ENCODE measurements at places on chromosomes 2 and 18.

- DNase-seq: no peak
These were observed 43.0 kb downstream of the STAT1 start for GRCh38 chr2:190970873-190971506.

DNA sequence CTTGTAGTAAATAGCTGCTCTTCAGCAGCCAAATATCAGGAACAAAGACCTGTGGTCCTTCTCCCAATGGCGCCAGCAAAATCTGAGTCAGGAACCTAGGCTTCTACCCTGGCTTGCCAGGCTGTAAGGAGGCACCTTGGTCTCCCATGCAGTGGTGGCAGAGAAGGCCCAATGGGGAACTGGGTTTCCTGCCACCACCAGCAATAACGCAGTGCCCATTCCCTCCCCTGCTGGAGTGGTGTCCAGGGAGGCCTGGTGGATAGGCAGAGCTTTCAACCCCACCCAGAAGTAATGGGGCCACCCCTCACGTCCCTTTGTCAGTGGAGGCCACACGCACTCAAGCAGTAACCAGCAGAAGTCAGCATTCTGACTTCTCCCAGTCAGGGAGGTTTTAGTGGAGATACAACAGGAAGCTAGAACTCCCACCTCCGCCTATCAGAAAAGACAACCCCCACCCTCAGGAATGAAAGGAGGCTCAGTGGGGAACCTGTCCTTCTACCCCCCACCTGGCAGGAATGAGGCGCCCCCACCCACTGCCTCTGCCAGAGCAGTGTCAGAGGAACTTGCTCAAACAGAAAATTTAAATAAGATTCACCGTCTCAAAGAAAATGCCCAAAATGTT lies 132.4 kb downstream of the COPS8 start:
- no peak for DNase-seq

- no peak for DNase-seq
These were observed 90.6 kb upstream of the RAB6C start for GRCh38 chr2:129888896-129889295.

- no peak for DNase-seq
These were observed 45.0 kb downstream of the FAP start for GRCh38 chr2:162198239-162198638.

DNA sequence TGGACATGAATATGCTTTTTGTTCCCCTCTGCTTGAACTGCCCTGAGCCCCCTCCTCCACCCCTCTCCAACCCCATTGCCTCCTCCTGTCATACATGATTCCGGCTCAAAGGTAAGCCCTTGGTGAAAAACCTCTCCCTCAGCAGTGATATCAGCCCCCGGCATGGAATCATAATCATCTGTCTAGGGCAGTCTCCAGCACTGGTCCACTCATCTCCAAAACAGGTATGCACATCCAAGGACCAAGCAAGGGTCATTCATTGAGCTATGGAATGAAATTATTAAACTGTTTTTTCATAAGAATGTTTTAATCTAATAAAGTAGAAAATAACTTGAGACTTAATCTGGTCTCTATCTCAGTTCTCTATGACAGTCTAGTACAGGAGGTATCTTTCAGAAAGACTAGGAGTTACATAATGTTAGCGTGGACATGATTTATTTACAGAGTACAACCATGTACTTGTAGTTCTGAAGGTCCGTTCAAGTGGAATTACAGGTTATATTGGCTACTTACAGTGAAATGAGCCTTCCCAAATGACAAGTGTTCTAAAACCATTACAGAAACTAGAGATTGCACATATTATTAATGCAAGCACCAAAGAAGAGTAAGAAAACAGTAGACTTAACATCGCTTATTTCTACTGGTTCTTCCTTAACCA lies 75.2 kb downstream of the ACVR1 start:
- no peak for DNase-seq

GRCh38 chr2:85734015-85734414 lies 19.8 kb upstream of the ATOH8 start:
- no peak for DNase-seq

- no peak for DNase-seq
These were observed 229.2 kb downstream of the MYT1L start for GRCh38 chr2:2101924-2102323.

- no peak for DNase-seq
These were observed 50.6 kb downstream of the TTC21B start for GRCh38 chr2:165902934-165903333.

DNA sequence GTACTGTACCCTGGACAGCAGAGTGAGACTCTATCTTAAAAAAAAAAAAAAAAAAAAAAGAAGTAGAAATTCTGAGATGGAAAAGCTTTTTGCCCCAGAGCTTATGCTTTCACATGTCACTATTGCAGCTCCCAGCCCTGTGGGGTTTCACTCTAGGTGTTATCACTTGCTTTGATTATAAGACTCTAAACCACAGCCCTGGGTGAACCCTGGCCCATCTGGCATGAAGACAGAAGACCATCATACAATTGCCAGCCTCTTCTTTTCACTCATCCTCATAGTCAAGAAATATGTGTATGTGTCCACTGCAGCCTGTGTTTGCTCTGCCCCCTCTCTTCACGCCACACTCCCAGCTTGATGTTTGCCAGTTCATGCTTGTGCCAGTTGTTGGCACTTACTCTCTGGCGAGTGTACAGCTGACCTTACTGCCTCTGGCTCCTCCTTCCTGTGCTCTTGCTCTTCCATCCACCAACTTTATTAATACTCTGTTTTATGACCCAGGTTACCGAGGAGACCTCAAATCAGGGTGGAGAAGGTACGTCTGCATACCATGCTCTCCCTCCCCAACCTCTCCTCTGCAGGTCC lies 136.7 kb upstream of the NCK2 start:
- DNase-seq: no peak

DNA sequence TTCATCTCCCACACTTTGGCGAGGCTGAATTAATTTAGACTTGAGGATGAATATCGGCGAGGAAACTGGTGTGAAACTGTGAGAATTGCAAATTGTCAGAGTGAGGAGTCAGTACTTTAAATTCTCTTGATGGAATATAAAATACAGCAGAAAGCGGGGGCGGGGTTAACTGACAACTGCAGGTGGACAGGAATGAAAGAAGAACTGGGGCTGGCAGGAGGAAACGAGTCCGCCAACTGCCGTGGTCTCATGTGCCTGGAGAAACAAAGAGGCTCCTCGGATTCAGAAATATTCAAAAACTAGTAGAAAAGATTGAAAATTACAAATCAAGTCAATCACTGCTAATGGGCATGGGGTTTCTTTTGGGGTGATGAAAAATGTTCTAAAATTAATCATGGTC lies 44.3 kb downstream of the MOGAT1 start:
- DNase-seq: no peak

- no peak for DNase-seq
These were observed 142.2 kb downstream of the SATB2 start for GRCh38 chr2:199315299-199316179.

DNA sequence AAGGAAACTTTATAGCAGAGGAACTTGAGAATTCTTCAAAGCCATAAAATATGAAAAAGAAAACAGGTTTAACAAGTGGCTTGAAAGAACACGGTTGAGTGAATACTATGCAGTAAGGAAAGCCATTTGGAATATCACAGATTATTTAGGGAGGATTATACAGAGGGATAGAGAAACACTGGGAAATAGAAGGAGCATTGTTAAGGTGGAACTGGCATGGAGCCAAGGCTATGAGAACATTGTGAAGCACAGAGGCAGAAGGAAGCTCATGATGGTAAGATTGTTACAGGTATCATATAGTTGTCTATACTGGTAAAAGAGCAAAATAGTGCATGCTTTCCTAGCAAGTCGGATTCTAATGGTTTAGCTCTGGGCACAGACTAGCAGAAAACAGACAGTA lies 87.1 kb downstream of the SS18 start:
- no peak for DNase-seq

GRCh38 chr2:205290299-205290698 lies 392.0 kb upstream of the NRP2 start:
- no peak for DNase-seq

DNA sequence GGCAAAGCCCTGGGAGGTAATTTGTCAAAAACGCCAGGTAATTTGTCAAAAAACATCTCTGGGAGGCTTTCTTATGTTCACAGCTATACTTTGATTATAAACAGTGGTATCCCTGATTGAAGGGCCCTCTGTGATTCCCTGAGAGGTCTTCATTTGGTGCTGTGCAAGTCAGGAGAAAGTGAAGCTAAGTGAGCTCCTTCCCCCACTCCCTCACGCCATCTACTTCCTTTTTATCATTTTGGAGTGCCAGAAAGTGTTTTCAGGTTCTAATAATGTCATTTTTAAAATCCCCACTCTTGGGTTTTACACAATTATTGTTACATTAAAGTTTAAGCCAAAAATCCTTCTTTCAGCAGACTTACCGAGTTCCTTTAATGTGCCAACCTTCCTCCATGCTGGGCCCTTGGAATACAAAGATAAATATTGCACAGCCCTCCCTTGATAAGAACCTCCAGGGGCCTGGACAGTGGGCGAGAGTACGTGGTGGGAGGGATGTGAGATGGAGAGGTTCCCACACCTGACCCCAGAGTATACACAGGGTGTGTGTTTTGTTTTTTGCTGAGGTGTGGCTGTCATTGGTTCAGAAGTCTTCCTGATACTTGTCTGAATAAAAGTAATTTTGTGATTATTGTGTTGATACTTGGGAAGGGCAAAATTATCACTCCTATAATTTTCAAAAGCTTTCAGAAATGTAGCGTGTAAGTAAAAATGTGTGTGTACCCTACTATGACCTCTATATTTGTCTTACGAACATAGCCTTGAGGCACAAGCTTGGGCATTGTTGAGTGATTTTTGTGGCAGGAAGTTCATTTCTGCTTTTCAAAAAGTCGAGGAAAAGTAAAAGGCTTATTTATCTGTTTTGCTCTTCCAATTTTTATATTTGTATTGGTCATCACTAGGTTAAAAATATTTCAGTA lies 8.2 kb downstream of the MAPRE2 start:
- DNase-seq: no peak
